GM23248 (cell line): ENCODE measurements at places on chromosomes 1 and 21. TPM values are rescaled to one million over a fixed set of nuclear protein-coding genes. Genes with fewer than 3 reads are reported as not detected.

Gene RGS8
- not detected in 2 replicates for total RNA-seq

Gene PPOX
- total RNA-seq = 18.8 and 36.2 TPM in 2 replicates

Gene SIPA1L2
- 4.4 and 5.9 TPM in 2 replicates for total RNA-seq

Gene CCDC27
- not detected in 2 replicates for total RNA-seq

- no peak for DNase-seq
Measured at GRCh38 chr1:1460540-1461130, 10.9 kb upstream of the ATAD3B start.

GRCh38 chr1:22736501-22737080 lies 26.0 kb downstream of the EPHB2 start:
- no peak for DNase-seq

GRCh38 chr1:9352377-9353134 lies 59.9 kb downstream of the SPSB1 start:
- DNase-seq = no peak

DNA sequence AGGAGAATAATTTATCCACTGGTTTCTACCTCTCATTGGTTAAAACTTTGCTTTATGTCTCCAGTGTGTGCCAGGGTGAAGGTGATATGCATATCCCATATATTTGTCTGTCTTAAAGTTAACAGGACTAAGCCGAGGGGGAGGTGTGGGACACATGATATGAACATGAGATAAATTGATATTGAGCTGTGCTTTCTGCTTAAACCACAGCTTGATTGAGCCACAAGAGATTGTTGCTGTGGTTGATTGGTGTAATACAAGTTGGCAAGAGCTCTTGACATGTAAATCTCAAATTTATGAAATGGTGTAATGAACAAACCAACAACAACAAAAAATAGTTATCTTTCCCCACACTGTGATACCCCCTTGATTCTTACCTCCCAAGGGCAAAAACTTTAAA lies 1295.5 kb upstream of the NCAM2 start:
- DNase-seq = no peak
